ENCODE measurements at places on chromosomes 4 and X.

GRCh38 chrX:78066110-78066509 is 37.9 kb upstream of the PGK1 start:
- DNase-seq = no peak

GRCh38 chrX:39112143-39112542 is 310.9 kb downstream of the MID1IP1 start:
- no peak for DNase-seq

- no peak for DNase-seq
Observed at GRCh38 chrX:18894156-18894555, 89.8 kb downstream of the PHKA2 start.

DNA sequence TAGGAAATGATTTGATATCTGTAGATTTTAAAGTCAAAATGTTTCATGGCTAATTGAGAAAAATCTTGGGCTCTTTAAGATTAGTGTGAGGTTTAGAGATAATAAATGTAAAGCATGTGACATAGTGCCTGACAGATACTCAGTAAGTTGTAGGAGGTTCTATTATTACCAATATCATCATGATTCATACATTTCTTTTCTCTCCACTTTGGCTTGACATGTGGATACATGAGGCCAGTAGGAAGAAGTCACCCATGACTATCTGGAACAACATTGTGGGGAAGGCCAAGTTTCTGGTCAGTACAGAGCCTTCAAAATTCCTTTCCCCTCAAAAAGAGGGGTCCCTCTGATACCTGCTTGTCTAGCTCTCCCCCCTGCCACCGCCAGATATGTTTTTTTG is 91.2 kb upstream of the SORBS2 start:
- DNase-seq = no peak

DNA sequence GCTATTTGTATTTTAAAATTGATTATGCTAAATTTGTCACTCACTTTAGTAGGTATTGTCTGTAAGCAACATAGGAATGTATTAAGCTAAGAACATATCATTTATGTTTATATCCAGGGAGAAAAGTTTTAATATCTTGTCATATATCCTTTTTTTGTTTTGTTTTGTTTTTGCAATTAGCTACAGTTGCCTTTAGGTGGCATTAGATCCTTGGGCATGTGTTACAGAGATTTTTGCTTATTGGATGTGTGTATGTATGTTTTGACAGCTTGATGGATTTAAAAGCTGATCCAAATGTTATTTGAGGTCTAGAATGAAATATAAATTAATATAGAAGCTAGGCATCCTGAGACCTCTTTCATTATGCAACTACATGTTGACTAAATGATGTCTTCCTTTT is 36.1 kb upstream of the OTUD4 start:
- no peak for DNase-seq

GRCh38 chr4:150235808-150236271 is 157.6 kb downstream of the DCLK2 start:
- DNase-seq = no peak

- no peak for DNase-seq
Observed at GRCh38 chr4:12724510-12724909, 759.6 kb downstream of the RAB28 start.

GRCh38 chr4:161952382-161952781 is 211.4 kb downstream of the FSTL5 start:
- no peak for DNase-seq

All from activated CD8-positive, alpha-beta memory T cell treated with anti-CD3 and anti-CD28 coated beads for 1 hour (primary cell).